ENCODE measurements at places on chromosomes 4 and X.

- no peaks in the 10 kb centered on the region for H3K27me3 ChIP-seq
- DNase-seq: no peak
- peaks cover 43% of the 10 kb centered on the region for H3K4me1 ChIP-seq
- peak overlapping the region; percentile 62 for H3K4me3 ChIP-seq
These were observed 5.6 kb downstream of the SASH3 start for GRCh38 chrX:129785160-129785947.

DNA sequence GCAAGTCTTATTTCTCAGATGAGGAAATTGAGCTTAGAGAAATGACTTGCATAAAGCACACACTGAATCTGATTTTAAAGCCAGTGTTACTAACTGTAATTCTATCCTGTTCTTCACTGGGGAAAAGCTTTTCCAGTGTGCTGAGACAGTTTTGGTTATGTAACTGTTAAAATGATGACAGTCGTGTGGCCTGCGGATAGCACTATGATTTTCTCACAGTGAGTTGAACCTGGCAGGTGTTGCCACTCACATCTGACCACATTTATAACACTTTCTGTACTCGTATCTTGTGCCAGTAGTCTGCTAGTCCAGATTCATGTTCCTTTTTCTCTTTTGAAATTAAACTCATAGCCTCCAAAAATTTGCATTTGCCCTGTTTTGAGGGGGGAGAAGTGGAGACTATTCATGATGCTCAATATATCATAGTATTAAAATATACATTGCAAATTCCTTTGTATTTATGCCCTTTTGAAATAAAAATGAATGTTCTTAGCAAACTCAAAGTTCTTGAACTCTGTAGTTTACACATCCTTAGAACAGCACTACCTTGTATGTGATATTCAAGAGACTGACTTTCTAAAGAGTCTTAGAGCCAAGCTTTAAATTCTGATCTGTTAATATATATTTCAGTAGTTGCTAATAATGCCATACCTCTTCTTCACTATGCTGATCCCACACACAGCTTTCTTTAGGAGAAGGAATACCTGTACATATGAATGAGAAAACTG is 132.3 kb downstream of the PDLIM5 start:
- no peaks in the 10 kb centered on the region for H3K4me1 ChIP-seq
- H3K4me3 ChIP-seq: no peak overlapping the region
- no peak overlapping the region for H3K27ac ChIP-seq
- H3K27me3 ChIP-seq: no peaks in the 10 kb centered on the region
- H3K36me3 ChIP-seq: peaks cover 6% of the 10 kb centered on the region

GRCh38 chr4:20614816-20615215 is 85.4 kb upstream of the PACRGL start:
- no peak overlapping the region for H3K4me3 ChIP-seq
- H3K27me3 ChIP-seq: no peaks in the 10 kb centered on the region
- H3K36me3 ChIP-seq: no peaks in the 10 kb centered on the region
- DNase-seq: no peak
- H3K27ac ChIP-seq: no peak overlapping the region
- H3K4me1 ChIP-seq: no peaks in the 10 kb centered on the region

GRCh38 chr4:133263104-133263503 is 114.0 kb downstream of the PCDH10 start:
- DNase-seq: no peak
- no peaks in the 10 kb centered on the region for H3K4me1 ChIP-seq
- no peak overlapping the region for H3K27ac ChIP-seq
- H3K27me3 ChIP-seq: no peaks in the 10 kb centered on the region

DNA sequence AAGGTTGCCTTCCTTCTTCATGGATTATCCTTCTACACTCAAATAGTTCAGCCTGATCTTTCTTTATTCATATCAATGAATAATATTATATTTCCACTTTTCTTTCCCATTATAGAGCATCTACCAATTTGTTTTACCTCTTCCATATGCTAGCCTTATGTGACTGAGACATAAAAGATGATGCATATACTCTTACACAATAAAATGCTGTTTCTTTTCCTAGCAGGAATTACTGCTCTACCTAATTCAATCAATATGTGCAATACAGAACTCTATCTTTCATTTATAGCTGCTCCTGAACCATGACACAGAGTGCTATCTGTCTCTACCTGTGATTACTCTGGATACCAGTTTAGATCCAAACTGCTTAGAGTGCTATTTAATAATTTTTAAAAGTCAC is 2334.0 kb downstream of the PCDH7 start:
- H3K36me3 ChIP-seq: no peaks in the 10 kb centered on the region
- H3K4me1 ChIP-seq: no peaks in the 10 kb centered on the region
- no peak overlapping the region for H3K4me3 ChIP-seq
- H3K27me3 ChIP-seq: no peaks in the 10 kb centered on the region
- no peak overlapping the region for H3K27ac ChIP-seq
- DNase-seq: no peak

DNA sequence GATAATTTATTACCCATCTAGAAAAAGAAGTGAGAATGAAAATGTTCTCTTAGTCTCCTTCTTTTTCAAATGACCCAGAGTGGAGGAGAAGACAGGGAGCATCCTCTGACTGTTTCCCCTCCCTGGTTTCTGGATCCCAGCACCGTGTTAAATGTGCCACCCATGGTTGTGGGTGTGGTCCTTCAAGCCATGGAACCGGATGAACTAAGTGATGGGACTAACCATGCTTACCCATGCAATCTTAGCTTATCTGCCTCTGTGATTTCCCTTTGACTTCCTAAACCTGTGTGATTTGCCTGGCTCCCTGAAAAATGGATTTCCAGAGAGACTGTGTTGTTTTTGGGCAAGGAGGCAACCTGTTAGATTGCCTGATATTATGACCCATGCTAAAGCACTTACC is 437.1 kb downstream of the MAGEB5 start:
- H3K27me3 ChIP-seq: no peaks in the 10 kb centered on the region
- no peaks in the 10 kb centered on the region for H3K36me3 ChIP-seq
- no peaks in the 10 kb centered on the region for H3K4me1 ChIP-seq

GRCh38 chrX:24491741-24492140 is 26.7 kb downstream of the PDK3 start:
- no peaks in the 10 kb centered on the region for H3K36me3 ChIP-seq
- H3K27ac ChIP-seq: no peak overlapping the region
- DNase-seq: no peak
- no peak overlapping the region for H3K4me3 ChIP-seq

DNA sequence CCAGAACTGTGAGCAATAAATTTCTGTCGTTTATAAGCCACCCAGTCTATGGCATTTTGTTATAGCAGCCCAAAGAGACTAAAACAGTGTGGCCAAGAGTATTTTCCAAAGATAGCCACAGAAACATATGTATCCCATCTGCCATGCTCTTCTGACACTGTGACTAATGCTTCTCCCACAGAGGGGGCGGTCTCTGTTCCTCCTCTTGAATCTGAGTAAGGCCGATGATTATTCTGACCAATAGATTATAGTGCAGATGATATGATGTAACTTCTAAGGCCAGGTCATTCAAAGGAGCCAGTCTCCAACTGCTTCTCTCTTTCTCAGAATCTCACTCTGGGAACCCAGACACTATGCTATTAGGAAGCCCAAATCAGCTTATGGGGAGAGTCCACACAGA is 570.7 kb downstream of the BCOR start:
- H3K4me1 ChIP-seq: no peaks in the 10 kb centered on the region
- H3K36me3 ChIP-seq: no peaks in the 10 kb centered on the region
- H3K4me3 ChIP-seq: no peak overlapping the region
- DNase-seq: no peak
- H3K27me3 ChIP-seq: no peaks in the 10 kb centered on the region

- no peaks in the 10 kb centered on the region for H3K36me3 ChIP-seq
- H3K4me3 ChIP-seq: no peak overlapping the region
- no peak overlapping the region for H3K27ac ChIP-seq
- H3K4me1 ChIP-seq: no peaks in the 10 kb centered on the region
- DNase-seq: no peak
These were observed 1394.6 kb upstream of the AGA start for GRCh38 chr4:178836865-178837264.

GRCh38 chr4:104758574-104758973 is 263.9 kb upstream of the CXXC4 start:
- H3K4me3 ChIP-seq: no peak overlapping the region
- no peak overlapping the region for H3K27ac ChIP-seq
- no peaks in the 10 kb centered on the region for H3K4me1 ChIP-seq
- DNase-seq: no peak

- no peaks in the 10 kb centered on the region for H3K36me3 ChIP-seq
- H3K4me1 ChIP-seq: no peaks in the 10 kb centered on the region
- no peak for DNase-seq
- H3K4me3 ChIP-seq: no peak overlapping the region
- no peaks in the 10 kb centered on the region for H3K27me3 ChIP-seq
- no peak overlapping the region for H3K27ac ChIP-seq
These were observed 892.4 kb upstream of the TENM3 start for GRCh38 chr4:181350615-181351415.

- peak; percentile 84 for DNase-seq
- no peak overlapping the region for H3K4me3 ChIP-seq
- peak overlapping the region; percentile 54 for H3K27ac ChIP-seq
- peaks cover 50% of the 10 kb centered on the region for H3K36me3 ChIP-seq
These were observed 9.2 kb upstream of the FAM53A start for GRCh38 chr4:1693131-1693896.

DNA sequence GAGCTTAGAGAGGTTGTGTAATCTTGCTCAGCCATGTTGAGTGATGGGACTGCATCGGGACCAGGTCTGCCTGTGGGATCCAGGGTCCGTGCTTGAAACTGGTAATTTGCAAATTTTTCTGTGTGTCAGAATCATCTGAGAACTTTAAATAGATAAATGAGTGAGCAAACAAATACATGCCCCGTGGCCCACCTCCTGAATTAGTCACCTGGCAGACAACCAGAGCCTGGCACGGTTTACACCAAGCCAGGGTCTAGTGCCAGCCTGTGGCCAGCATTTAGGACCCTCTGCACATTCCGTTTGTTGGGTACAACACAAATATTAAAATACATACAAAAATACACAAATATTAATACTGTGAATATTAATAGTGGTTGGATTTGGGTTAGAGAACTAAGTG is 90.6 kb upstream of the STOX2 start:
- H3K4me1 ChIP-seq: no peaks in the 10 kb centered on the region
- H3K4me3 ChIP-seq: no peak overlapping the region
- H3K27me3 ChIP-seq: peaks cover 17% of the 10 kb centered on the region
- DNase-seq: no peak

- DNase-seq: no peak
- H3K27ac ChIP-seq: no peak overlapping the region
- no peak overlapping the region for H3K4me3 ChIP-seq
- no peaks in the 10 kb centered on the region for H3K36me3 ChIP-seq
These were observed 552.4 kb upstream of the MAGEB2 start for GRCh38 chrX:29662759-29663503.

DNA sequence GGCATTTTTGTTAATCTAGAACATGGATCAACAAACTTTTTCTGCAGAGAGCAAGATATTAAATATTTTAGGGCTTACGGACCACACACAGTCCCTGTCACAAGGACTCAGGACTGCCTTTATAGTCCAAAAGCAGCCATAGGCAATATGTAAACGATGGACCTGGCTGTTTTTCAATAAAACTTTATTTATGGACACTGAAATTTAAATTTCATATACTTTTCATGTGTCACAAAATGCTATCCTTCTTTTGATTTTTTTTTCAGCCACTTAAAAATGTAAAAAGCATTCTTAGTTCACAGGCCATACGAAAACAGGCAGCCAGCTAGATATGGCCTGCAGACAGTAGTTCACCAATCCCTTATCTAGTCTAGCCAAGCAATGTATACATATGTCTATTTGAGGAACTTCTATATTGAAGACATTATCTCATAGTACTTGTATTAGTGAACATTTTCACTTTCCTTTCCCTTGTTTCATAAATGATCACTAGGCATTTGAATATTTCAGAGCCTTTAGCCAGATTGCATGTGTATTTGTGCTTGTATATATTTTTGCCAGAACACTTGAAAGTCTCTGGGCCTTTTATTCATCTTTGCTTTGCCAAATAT is 350.9 kb downstream of the RPA4 start:
- no peak overlapping the region for H3K4me3 ChIP-seq
- H3K27ac ChIP-seq: no peak overlapping the region
- DNase-seq: no peak
- no peaks in the 10 kb centered on the region for H3K27me3 ChIP-seq

GRCh38 chrX:84611843-84612636 is 109.8 kb upstream of the HDX start:
- H3K4me1 ChIP-seq: no peaks in the 10 kb centered on the region
- H3K36me3 ChIP-seq: no peaks in the 10 kb centered on the region
- H3K4me3 ChIP-seq: no peak overlapping the region
- no peaks in the 10 kb centered on the region for H3K27me3 ChIP-seq
- H3K27ac ChIP-seq: no peak overlapping the region

- H3K27me3 ChIP-seq: peaks cover 2% of the 10 kb centered on the region
- no peak for DNase-seq
- no peak overlapping the region for H3K4me3 ChIP-seq
- no peak overlapping the region for H3K27ac ChIP-seq
These were observed 43.2 kb upstream of the CCDC149 start for GRCh38 chr4:24956091-24956490.

GRCh38 chr4:103156106-103156505 is 42.0 kb downstream of the CENPE start:
- H3K4me1 ChIP-seq: no peaks in the 10 kb centered on the region
- no peak overlapping the region for H3K27ac ChIP-seq
- DNase-seq: no peak
- H3K4me3 ChIP-seq: no peak overlapping the region
- no peaks in the 10 kb centered on the region for H3K27me3 ChIP-seq

Measured in activated CD4-positive, alpha-beta memory T cell treated with anti-CD3 and anti-CD28 coated beads for 36 hours (primary cell).